Ecto neural progenitor cell (in vitro differentiated cells): ENCODE measurements at places on chromosomes 6 and 20.

DNA sequence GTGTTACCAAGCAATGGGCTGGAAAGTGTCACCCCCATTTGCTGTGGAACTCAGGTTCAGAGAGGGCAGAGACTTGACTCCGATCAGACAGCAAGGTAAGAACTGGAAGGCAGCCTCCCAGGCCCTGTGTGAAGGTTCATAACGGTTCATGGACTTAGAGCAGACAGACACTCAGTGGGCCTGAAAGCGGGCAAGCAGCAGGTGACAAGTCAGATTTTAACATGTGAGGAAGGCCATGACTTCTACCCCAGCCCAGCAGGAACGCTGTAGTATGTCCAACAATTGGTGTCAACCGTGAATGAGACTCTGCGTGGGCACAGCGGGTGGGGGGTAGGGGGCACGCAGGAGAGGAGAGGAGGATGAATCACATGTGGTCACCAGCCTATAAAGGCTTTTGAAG is 217.6 kb upstream of the SNX9 start:
- DNase-seq: no peak

- no peak for DNase-seq
Observed at GRCh38 chr6:101747716-101748115, 354.2 kb downstream of the GRIK2 start.

GRCh38 chr6:76593668-76594067 is 521.2 kb upstream of the IMPG1 start:
- DNase-seq: no peak

- no peak for DNase-seq
Observed at GRCh38 chr6:18389479-18389878, 2.3 kb downstream of the RNF144B start.

DNA sequence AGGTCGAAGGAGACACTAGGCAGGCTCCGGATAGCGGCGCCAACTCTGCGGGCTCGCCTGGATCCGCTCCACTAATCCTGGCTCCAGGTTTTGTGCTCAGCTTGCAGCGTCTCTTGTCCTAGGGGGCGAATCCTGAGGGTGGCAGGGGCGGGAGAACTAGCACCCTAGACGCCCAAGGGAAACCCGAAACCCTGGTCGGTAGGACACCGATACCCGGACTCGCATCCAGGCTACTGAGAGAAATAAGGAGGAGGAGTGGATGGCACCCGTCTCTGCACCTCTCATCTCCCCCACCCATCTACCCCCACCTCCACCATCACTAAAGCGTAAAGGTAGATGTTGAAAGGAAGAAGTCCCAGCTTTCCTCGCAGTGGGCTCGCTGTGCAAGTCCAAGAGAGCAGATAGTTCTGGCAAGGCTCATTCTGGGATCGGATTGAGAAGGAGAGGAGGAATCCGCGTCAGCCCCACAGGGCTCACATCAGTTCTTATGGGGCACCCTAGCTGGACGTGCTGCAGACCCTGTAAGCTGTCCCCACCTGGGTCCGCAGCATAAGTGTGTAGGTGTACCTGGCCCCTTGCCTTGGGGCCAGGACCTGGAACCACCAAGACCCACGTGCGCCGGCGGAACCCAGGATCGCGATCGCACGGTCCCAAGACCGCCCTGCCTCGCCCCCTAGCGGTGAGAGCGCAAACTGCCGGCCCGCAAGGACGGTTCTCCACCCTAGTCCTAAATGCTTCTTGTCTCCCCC is 6.9 kb downstream of the SLC32A1 start:
- peak; percentile 87 for DNase-seq

DNA sequence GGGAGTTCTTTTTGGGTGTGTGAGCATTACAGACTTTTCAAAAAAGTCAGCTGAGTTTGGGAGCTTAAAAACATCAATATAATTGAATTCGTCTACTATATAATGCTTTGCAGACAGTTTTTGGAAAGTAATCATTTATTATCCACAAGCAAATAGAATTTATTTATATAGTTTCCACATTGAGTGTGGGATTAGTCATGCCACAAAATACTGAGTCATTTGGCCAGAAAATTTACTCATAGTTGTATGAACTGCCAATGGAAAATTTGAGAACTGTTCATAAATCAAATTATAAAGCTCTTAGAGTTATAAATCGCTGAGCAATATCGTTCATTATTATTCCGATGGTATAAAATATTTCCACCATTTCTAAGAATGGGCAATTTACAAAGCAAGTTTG is 5.0 kb downstream of the BEND6 start:
- no peak for DNase-seq

DNA sequence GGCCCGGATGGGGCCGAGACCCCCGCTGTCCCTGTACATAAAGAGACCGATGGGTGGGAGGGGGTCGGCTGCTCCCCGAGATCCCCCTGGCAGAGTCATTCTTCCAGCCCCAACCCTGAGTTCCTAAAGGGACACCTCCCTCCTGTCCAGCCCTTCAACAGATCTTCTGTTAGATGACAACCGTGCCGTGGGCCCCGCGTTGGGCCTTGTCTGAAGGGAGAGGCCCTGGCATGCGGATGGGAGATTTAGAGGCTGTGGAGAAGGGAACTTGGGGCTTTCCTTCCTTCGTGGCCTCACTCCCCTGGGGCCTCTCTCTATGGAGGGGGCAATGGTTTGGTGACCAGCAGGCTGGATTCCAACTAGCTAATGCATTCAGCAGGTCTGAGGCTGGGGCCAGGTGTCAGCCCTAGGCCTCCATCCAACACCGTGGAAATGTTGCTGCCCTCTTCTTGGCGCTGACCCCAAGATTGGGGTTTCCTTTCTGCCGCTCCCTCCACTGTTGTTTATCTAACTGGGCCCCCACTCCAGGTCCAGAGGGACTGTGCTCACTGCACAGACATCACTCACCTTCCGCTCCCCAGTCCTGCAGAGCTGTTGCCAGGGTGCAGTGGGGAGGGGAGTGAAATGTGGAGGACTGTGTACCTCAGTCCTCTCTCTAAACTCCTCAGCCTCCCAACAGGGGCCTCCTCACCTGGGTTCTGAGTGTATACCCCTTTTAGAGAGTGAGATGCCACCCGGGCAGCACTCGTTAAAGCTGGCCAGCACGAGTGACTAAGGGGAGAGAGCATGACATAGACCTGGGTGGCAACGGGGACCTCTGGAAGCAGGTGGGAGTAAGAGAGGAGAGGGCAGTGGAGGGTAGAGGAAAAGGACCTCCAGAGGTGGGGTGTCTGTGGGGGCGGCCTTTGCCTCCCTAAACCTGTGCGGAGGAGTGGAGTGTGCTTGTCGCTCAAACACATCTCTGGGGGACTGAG is 6.7 kb downstream of the TMEM151B start:
- no peak for DNase-seq

GRCh38 chr6:70967049-70967448 is 10.2 kb upstream of the B3GAT2 start:
- no peak for DNase-seq

- no peak for DNase-seq
Observed at GRCh38 chr20:34578521-34578920, 20.0 kb downstream of the MAP1LC3A start.

GRCh38 chr20:14495066-14495465 is 157.7 kb upstream of the FLRT3 start:
- DNase-seq: no peak

GRCh38 chr6:31734821-31735406 is 1.4 kb downstream of the CLIC1 start:
- DNase-seq: peak; percentile 58

DNA sequence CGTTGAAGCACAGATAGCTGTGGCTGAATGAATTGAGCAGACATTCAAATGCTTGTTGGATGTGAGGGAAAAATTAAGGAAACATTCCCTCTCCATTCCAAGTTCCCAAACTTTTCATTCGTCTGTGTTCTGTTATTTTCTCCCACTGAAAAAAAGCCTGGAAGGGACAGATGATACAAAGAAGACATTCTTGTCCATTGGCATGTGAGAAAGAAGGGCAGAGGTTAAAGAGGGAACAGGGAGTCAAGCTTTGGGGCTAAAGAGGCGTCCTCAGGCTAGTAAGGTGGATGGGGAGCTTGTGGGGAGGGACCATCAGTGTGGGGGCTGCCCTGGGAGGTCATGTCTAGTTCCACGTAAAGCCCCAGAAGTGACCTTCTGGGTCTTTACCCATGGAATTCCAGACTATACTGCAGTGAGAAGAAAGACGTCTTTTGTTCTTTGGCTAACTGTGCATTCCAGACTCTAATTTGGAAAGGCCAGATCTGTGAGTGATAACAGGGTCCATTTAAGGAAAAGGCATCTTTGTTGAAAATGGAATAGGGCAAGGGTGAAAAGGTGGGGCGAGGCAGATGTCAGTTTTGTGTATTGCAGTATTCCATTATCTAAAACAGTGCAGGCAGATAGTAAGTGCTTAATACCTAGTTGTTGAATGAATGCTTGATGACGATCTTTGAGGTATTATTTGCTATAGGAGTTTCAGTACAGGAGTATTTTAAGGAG is 117.5 kb downstream of the SOX4 start:
- peak; percentile 49 for DNase-seq

GRCh38 chr6:4941782-4942672 is 61.8 kb downstream of the RPP40 start:
- DNase-seq: no peak

- no peak for DNase-seq
Observed at GRCh38 chr20:40262219-40262618, 426.8 kb downstream of the MAFB start.

DNA sequence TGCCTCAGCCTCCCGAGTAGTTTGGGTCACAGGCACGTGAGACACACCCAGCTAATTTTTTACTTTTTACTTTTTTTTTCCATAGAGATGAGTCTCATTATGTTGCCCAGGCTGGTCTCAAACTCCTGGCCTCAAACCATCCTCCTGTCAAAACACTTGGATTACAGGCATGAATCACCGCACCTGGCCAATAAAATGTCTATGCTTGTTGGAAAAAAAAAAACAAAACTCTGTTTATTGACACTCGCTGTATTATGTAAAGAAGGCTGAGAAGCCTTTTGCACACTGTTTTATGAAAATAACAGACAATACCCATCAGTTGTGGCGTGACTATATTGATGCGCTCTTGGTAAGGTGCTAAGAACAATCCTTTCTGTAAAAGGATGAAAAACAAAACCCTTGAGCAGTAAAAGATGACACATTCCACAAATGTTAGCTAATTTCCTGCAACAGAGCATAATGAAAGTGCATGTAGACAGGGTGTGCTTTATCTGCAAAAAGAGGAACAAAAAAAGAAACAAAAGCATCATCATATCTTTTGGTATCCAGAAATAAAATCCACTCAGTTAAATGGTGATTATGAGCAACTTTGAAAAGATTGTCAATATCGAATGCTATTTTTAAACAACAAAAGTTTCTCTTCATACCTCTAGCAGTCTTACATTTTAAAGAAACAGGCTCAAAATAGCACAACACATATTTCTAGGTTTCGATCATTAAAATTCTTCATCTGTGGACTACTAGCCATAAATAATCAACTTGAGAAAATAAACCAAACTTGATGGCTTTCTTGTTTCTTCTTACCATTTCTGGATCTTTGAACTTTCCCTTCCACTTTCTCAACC is 108.3 kb upstream of the PHACTR1 start:
- no peak for DNase-seq

DNA sequence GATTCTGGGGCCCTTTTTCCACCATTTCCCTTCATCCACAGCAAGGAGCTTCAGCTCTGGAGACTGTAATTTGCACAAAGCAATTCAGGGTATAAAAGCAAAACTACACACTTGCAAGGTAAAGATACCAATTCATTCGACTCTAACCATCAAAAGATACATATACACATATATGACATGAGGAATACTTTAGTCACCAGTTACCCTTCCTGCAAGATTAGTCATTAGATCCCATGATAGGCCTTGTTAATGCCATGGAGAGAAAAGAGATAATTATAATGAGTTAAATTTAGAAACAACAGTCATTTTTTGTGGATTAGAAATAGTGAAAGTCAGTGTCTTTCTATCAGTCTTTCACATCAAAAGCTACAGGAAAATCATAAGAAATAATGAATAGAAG is 204.2 kb downstream of the KCNQ5 start:
- no peak for DNase-seq
